Stimulated activated CD8-positive, alpha-beta memory T cell treated with anti-CD3 and anti-CD28 coated beads, Interleukin-15, amount 100 ng/mL, for 24 hours (primary cell): ENCODE measurements at places on chromosomes 11 and 22.

- DNase-seq = no peak
These were observed 88.0 kb downstream of the DLG2 start for GRCh38 chr11:85539029-85539689.

DNA sequence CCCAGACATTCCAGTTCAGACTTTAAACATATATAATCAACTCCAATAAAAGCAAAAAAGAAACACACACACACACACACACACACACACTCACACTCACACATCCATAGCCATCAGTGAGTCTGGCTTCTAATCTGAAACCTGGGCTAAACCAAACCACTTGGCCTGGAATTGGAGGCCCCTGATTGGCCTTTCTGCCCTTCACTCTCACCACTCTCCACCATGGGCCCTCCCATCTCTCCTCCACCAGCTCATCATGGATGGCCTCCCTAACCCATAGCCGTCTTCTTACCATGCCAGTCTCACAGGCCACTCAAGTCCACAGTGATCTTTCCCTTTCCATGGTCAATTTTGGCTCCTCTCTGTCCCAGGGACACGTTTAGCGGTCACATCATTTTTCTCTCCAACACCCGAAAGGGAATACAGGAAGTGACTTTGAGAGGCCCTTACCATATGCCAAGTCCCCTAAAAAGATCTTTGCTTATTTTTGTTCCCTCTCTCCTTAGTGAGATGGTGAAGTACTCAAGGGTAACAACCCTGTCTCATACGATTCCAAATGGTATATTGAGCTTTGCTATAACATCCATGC is 66.6 kb downstream of the ENDOD1 start:
- no peak for DNase-seq

DNA sequence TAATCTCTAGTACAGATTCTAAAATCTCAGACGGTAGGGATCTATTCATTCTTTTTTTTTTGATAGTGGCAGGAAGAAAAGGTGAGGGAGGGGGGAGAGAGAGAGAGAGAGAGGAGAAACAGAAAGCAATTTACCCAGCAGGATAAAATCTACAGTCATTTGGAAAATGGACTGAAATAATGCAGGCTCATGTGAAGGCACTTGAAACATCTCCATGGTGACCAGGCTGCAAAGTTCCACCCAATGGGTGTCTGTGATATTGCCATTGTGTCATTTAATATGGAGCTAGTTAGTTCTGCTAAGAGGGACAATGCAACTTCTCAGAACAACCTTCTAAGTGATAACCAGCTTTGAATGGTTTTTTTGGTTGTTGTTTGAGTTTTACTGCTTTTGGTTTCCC is 165.2 kb upstream of the RAG2 start:
- DNase-seq = no peak

- no peak for DNase-seq
These were observed 16.4 kb downstream of the IL17REL start for GRCh38 chr22:49996119-49996517.

DNA sequence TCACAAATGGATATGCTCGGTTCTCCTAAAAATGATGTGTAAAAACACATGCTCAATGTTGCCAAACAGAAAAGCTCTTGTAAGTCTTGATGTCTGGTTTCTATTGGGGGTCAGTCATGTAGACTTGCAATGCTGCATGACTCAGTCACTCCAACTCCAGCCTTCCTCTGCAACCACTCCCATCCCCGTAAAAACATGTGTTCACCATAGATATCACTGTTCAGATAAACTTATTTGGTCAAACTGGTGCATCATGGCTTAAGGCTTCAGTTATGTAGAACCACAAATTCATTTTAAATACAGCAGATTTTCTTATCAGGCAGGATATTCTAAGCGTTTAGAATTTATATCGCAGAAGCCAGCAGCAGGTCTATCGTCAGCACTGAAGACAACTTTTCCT is 298.4 kb upstream of the LUZP2 start:
- no peak for DNase-seq

DNA sequence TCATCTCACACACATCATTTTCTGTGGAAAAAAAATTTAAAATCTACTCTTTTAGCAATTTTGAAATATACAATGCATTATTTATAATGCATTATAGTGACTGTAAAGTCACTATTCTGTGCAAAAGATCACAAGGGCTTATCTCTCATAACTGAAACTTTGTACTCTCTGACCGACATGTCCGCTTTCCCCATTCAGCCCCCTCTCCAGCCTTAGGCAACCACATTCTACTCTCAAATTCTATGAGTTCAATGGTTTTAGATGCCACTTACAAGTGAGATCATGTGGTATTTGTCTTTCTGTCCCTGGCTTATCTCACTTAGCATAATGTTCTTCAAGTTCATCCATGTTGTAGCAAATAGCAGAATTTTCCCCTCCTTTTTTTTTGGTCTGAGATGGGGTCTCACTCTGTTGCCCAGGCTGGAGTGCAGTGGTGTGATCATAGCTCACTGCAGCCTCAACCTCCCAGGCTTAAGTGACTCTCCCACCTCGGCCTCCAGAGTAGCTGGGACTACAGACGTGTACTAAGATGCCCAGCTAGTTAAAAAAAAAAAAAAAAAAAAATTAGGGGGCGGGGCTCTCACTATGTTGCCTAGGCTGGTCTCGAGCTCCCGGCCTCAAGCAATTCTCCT is 44.5 kb downstream of the SYN3 start:
- no peak for DNase-seq

DNA sequence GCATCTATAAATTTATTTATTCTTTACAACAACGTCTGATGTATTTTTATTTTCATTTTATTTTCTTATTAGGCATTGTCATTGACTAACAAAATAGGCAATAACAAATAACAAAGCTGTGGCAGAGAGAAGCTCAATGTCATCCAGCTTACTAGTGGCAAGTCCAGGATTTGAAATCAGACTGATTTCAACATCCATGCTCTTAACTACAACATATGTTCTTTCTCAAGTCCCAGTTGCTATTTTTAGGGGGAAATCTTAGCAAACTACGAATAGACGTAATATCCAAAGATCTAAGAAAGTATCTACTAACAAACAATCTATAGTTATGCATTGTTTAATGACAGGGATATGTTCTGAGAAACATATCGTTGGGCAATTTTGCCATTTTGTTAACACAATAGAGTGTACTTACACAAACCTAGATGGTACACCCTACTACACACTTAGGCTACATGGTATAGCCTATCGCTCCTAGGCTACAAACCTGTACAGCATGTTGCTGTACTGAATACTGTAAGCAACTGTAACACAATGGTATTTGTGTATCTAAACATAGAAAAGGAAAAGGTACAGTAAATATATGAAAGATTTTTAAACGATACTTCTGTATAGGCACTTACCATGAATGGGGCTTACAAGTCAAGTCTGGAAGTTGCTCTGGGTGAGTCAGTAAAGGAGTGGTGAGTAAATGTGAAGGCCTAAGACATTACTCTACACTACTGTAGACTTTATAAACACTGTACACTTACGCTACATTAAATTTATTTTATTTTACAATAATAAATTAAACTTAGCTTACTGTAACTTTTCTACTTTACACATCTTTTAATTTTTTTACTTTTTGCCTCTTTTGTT is 151.3 kb downstream of the DLG2 start:
- no peak for DNase-seq
